HAP-1 (cell line): ENCODE measurements at places on chromosomes 2 and 18.
A peak's percentile ranks its signal among the peaks of the same experiment; 100 is the strongest.

- DNase-seq: no peak
Observed at GRCh38 chr2:3443506-3444084, 64.1 kb downstream of the TRAPPC12 start.

DNA sequence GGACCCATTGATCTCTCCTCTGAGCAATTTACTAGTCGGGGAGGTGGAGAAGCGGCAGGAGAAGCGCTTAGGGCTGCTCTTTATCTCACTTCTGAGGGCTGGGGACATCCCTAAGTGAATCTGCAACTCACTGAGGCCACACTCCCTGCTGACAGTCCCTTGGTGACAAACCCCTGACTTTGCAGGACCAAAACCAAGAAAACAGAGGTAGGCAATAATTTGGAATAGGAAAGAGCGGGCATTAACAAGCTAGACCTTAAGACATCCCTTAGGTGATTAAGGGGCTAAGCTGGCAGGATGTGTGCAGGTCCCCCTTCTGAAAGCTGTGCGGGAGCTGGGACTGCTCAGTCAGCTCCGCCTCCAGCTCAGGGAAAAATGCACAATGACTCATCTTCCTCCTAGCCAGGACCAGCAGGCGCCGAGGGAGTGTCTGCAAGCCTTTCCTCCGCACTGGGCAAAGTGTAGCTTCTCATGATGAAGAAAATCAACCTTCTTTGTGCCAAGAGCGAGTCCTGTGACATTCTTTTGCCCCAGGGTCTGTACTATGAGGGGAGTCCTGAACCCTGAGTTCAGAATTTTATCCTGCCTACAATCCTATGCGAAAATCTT, 63.3 kb downstream of the BOD1L2 start:
- DNase-seq: no peak

GRCh38 chr2:152506843-152507242, 171.9 kb downstream of the FMNL2 start:
- DNase-seq: no peak

GRCh38 chr2:33107690-33108482, 161.1 kb downstream of the LTBP1 start:
- DNase-seq: no peak

- peak; percentile 13 for DNase-seq
Observed at GRCh38 chr2:144670080-144670479, 150.2 kb upstream of the ZEB2 start.

DNA sequence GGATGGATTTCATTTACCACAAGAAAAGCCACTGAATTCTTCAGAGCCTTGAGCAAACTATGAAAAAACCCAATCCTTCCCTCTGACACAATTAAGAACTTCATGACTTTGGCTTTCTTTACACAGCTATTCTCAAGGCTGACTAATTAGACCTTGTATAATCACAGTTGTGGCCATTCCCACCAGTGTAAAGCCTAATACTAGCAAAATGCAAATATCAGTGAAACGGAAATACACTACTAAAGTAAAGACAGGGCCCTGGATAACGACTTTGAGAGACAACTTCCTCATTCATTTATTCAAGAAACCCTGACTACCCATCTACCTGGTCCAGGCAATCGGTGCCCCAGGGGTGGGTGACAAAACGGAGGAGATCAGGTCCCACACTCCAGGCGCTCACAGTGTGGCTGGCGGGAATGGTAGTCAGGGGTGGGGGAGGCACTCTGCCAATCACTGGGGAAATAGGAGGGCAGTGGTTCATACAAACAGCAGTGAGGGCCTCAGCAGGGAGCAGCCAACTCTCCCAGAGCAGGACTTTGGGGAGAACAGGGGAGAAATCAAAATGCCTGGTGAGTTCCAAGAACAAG, 28.1 kb downstream of the TMEM163 start:
- DNase-seq: no peak
